ENCODE measurements at places on chromosomes 2 and 18. TPM values are rescaled to one million over a fixed set of nuclear protein-coding genes. Genes with fewer than 3 reads are reported as not detected.
A peak's percentile ranks its signal among the peaks of the same experiment; 100 is the strongest.

CXCR4 gene
- 4.9 TPM for total RNA-seq

DNA sequence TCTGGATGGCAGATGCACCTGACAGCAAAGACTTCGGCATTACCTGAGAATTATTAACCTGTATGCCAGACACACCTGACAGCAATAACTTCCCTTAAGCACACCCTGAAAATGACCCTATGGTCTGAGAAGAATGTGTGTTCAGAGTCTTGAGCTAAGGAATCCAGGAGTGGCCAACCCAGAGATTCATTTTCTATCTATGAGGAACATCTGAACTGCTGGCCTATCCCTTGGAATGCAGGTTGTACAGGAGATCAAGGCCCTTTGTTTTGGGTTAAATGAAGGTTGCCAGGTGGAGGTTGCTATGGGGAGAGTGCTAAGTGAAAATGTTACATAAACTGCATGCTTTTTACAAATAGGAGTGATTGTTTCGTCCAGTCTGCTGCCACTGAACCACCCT is 200.9 kb upstream of the MEIS1 start:
- peak; percentile 19 for DNase-seq

CYP1B1 gene
- total RNA-seq: 13.5 TPM

DNA sequence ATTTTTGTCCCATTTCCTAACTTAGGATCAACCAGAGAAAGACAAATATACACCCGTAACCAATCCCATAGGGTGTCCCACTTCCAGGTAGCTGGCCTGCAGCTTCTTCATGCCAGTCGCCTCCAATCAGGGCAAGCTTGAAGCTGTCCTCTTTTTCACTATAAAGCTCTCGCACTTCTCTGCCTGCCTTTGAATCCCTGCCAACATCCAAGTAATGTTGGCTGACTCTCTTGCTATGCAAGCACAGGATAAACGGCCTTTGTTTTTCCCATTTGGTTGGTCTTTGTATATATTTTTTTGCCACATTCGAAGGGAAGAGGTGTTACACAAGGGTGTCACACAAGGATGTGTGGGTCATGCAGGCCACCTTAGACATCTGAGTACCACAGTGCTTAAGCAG is 388.8 kb downstream of the CBLN2 start:
- DNase-seq: no peak

C1QL2 gene
- total RNA-seq: not detected

MLPH gene
- total RNA-seq: 67.8 TPM

CCDC74B gene
- total RNA-seq: 0.33 TPM

- no peak for DNase-seq
Observed at GRCh38 chr2:72689579-72690195, 136.1 kb downstream of the EXOC6B start.

DNA sequence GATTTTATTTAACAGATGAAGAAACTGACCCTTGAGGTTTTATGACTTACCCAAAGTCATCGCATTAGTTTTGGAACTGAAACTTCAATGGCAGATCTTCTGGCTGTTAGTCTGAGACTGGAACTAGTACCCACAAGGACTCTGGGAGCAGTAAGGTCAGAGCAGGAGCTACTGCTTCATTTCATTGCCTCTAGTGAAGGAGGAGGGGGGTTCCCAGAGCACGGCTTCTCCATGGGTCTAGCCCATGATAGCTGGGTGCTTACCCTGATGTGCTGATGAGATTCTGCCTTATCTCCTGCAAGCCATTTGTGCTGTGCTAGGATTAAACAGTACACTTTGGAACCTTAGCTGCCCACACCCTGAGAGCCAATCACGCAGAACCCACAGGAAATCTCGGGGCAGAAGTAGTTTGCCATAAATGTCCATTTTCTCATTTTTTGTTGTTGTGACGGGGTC is 5.4 kb upstream of the RNASEH1 start:
- DNase-seq: no peak

DNA sequence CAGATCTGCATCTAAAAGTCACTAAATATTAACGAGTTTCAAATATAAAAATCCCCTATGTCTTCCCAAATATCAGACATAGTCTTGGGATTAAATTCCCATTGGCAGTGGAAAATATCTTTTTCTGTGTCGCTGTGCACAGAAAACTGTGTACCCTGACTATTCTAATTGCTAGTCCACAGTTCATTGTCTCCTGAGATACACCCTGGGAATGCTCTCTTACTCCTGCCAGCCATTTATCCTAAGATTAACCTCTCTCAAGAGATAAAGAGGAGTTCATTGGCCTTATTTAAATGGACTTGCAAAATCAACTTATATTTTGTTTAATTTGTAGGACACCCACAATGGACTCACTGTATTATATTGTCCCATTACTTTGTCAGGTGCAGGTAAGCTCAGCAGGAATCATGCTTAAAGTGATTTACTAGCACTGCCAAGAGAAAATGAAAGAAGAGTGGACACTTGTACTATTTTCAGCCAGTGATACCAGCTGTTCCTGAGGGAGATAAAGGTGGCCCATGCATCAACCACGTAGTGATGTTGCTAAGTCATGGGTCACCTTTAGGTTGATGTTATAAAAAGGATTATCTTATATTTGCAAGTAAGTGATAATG is 553.8 kb downstream of the PIK3C3 start:
- DNase-seq: no peak

RFX8 gene
- total RNA-seq: not detected

- no peak for DNase-seq
Observed at GRCh38 chr2:86045541-86045940, 60.1 kb downstream of the POLR1A start.

DNA sequence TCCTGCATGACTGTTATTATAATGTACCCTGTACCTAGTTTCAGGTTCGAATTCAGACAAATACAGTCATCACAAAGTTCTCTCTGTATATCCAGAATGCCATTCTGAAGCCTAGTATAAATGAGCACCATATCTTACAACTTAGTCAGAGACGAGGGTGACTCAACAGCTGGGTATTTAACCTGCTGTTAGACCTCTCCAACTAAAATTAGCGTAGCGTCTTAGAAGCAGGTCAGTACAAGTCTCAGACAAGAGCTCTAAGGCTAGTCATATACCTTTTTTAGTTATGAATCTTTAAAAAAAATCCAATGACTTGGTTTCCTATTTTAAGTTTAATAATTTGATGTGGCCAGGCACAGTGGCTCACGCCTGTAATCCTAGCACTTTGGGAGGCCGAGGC is 74.1 kb downstream of the CABYR start:
- DNase-seq: no peak

PKDCC gene
- total RNA-seq: 83.9 TPM

MOCOS gene
- total RNA-seq: 6.2 TPM

- DNase-seq: peak; percentile 73
Observed at GRCh38 chr2:112055730-112056625, 909 bp downstream of the TMEM87B start.

TAF4B gene
- total RNA-seq: 7.8 TPM

DNA sequence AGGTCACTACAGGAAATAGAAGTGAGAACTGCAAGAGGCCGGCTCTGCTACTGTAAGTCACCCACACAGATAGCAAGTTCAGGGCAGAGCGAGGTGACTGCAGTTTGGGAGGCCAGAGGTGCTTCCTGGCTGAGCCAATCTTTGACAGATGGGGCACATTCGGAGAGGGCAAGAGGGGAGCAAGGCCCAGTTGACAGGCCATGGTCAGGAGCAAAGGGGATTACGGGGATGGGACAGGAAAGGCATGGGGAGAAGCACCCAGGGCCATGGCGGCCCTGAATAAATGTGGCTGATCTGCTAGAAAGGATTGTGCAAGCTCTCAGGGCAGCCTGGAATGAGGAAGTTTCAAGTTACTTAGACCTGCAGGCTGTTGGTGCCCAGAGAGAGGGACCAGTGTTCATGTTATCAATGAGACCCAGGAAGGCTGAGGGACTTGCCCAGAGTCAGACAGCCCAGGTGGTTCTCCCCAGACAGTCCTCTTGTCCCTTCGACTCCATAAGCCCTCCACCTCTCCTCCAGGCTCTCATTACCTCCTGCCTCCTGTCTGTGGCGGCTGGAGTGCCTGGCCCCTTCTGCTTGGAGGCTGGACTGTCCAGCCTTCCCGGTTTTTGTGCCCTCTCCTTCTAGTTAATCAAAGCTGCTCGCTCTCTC is 123.3 kb downstream of the CTIF start:
- DNase-seq: peak; percentile 62

DNA sequence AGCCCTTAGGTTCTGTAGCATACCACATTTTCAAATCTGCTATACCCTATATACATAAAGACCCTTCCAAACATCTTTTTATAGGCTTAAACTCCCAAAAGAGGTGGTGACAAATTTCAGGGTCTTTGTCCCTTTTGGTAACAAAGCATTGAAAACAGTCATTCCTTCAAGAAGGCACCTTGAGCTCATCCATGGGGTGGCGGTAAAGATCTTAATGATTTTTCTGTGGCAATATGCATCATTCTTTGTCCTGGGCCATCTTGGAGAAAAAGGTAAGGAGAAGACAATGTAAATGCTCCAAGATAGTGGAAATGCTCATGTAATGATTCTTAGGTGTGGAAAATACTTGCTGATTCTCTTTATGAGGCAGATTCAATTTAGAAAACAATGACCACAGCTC is 890.5 kb downstream of the CNTNAP5 start:
- peak; percentile 33 for DNase-seq

POTEC gene
- 0.34 TPM for total RNA-seq

GRCh38 chr2:177393203-177393755 is 706 bp downstream of the AGPS start:
- peak; percentile 33 for DNase-seq

NYAP2 gene
- total RNA-seq: 0.05 TPM

DNA sequence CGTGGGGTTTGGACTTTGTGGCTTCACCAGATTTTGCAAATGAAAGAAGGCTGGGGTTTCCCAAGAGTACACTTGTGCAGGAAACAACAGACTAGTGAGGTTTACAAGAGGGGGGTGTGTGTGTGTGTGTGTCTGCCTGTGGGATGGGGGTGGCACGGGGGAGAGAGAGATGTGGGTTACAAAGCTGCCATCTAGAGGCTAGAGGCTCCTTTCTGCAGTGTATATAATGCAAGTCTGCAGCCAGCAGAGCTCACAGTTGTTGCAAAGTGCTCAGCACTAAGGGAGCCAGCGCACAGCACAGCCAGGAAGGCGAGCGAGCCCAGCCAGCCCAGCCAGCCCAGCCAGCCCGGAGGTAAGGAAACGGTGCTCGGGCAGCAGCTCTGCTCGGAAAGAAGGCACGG is at the start of gene ACKR3:
Gene ACKR3, plus strand, starts transcription at position 253 of the 401 bp plus-strand sequence. CDS start 10,641 bp downstream, outside the sequence.
- DNase-seq: peak; percentile 9

FEV gene
- not detected for total RNA-seq

DNA sequence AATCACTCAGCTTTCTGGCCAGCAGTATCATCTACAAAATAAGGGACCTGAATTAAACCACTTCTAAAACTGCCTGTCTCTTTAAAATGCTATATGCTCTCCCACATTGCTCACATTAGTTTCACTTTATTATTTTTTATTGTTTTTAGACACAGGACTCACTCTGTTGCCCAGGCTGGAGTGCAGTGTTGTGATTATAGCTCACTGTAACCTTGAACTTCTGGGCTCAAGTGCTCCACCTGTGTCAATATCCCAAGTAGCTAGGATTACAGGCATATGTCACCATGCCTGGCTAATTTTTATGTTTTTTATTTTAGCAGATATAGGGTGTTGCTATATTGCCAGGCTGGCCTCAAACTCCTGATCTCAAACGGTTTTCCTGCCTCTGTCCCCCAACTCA is 591.3 kb upstream of the ZNF804A start:
- DNase-seq: no peak

R3HDM1 gene
- total RNA-seq: 9.8 TPM

GIGYF2 gene
- total RNA-seq: 40.2 TPM

- no peak for DNase-seq
Observed at GRCh38 chr18:51988277-51988676, 351.7 kb upstream of the DCC start.

DNA sequence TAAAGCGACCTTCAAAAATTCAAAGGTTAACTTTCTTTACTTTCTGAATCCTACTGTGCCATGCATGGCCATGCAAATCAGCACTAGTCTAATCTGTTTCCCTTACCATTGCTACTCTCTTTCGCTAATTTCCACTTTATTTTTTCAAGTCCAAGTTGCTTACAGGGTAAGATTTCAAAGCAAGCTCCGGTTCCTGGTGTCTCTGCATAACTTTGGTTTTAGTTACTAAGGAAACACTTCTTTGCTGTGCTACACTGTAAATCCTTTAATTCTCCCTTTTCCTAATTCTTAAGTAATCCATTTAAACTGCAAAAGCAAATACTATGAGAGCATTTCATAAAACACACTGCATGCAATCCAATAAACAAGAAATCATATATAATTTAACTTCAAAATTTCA is 383.5 kb upstream of the LYPD1 start:
- DNase-seq: no peak

DNA sequence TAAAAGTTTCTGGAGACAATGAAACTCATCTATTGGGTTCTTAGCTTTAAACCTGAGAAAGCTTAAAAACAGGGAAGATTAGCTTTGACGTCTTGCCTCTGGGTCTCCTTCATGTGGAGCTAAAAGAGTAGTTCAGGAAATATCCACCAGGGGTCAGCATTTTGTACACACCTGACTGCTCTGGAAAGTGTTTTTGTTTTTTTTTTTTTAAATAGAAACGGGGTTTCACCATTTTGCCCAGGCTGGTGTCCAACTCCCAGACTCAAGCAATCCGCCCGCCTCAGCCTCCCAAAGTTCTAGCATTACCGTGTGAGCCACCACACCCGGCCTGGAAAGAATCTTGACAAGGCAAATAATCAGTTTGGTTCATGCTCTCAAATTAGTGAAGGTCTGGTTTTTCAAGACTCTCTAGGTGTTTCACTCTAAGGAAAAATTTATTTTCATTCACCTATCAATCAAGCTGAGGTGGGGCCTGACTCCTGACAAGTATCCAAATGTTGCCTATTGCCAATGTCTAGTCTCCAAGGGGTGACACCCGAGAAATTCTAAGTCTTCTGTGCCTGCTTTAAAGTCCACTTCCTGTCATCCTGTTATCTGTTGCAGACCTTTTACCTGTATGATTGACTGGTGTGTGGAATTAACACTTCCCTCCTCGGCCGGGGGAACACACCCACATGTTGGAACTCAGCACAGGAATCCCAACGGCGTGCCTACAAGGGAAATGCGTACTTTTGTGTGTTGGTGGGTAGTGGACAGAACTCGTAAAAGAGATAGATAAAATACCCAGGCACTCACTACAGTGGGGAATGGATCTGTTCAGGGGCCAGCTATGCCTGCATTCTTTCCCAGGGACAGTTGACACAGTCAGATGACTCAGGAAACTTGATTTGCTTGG is 11.3 kb downstream of the IL1RN start:
- DNase-seq: peak; percentile 93

COL5A2 gene
- not detected for total RNA-seq

DAPL1 gene
- not detected for total RNA-seq

MEP1B gene
- total RNA-seq: not detected

- no peak for DNase-seq
Observed at GRCh38 chr2:36584148-36584794, 13.7 kb downstream of the FEZ2 start.

ERICH2 gene
- total RNA-seq: 0.42 TPM

MARCHF4 gene
- not detected for total RNA-seq

- no peak for DNase-seq
Observed at GRCh38 chr2:103361712-103362111, 599.9 kb downstream of the TMEM182 start.

METAP1D gene
- 6.2 TPM for total RNA-seq

DNA sequence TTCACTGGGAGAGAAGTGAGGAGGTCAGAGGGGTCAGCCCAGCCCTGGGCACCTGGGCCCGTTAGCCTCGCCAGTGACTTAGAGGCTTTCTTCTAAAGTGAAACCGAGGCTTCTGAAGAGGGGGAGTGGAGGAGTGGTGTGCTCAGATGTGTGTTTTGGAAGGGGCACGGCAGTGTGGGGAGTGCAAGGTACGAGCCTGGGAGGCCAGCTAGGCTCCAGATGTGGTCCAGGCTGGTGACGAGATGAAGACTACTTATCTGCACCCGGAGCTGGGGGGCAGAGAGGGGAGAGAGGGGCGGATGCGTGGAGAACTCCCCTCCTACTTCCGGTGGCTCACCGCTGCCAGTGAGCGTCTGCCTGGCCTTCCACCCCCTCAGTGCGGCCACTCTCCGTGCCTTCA is 371.3 kb upstream of the HS6ST1 start:
- no peak for DNase-seq
